Epithelial cell of proximal tubule (primary cell): ENCODE measurements at places on chromosomes 6 and 20. TPM values are rescaled to one million over a fixed set of nuclear protein-coding genes. Genes with fewer than 3 reads are reported as not detected.

The HLA-DOA gene
- total RNA-seq, result 1.6 TPM in 1 of 2 replicates, not detected in the other

The NKAIN4 gene
- 1.4 and 4.0 TPM in 2 replicates for total RNA-seq

The ATF6B gene
- 21.3 and 23.2 TPM in 2 replicates for total RNA-seq

The BPI gene
- not detected in 2 replicates for total RNA-seq
